Activated CD4-positive, alpha-beta T cell treated with anti-CD3 and anti-CD28 coated beads, Interleukin-2, amount 50 U/mL, for 24 hours (primary cell): ENCODE measurements at places on chromosomes 4 and X.

DNA sequence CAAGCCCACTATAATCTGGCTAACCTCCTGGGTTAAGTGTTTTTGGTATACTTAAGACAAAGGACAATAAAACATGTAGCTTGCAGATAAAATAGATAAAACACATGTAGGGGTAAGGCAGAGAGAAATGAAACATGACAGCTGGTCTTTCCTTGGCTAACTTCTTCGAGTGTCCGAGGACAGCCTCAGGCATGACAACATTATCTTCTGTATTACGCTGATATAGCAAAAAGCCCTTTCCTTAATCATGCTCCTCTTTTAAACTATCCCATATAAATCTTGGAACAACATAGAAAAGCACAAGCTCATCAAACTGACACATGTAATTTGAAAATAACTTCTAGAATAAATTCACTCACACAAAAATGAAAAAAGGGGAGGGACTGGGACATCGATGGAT is 91.1 kb downstream of the SEL1L3 start:
- no peak for DNase-seq

DNA sequence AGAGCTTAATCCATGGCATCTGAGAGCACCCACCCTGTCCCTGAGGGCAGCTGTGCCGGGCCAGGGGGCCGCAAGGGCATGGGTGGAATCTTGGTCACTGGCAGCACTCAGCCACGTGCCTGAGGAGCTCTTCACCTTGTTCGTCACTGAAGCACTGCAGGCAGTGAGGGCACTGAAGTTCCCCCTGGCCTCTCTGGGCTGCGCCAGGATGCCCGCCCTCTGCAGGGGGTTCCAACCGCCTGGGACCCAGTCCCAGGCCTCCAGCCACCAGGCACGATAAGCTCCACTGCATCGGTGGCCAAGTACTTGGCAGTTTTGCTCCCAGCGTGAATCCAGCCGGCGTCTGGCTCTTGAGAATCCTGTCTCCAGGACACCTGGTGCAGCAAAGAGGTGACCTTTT is 96.4 kb upstream of the MED14 start:
- DNase-seq, result no peak

DNA sequence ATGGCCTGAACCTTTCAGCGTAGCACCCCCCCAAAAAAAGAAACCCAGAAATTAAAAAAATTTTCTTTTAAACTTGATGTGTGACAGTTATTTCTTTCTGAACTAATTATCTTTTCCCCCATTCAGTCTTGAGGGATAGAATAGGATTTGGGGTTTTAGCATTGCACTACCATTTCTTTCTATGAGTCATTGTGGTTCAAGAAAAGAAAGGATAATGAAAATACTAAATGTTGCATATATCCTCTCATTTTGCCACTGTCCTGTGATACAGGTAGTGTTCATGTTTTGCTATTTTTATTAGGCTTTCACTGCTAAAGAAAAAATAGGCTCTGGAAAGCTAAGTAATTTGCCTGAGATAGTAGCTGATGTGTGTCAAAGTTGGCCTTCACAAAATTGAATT is 39.4 kb upstream of the DCK start:
- DNase-seq, result no peak

GRCh38 chr4:77449171-77449570 is 156.4 kb upstream of the CXCL13 start:
- no peak for DNase-seq

- DNase-seq, result no peak
These were observed 25.1 kb downstream of the ADAD1 start for GRCh38 chr4:122403861-122404260.

GRCh38 chr4:158442736-158443135 is 78.9 kb upstream of the RXFP1 start:
- DNase-seq, result no peak

GRCh38 chr4:142548491-142548890 is 297.6 kb downstream of the INPP4B start:
- no peak for DNase-seq
